HT-29 (cell line): ENCODE measurements at places on chromosomes 3 and 15.

- no peak for DNase-seq
Observed at GRCh38 chr3:14135581-14135980, 10.7 kb downstream of the TMEM43 start.

DNA sequence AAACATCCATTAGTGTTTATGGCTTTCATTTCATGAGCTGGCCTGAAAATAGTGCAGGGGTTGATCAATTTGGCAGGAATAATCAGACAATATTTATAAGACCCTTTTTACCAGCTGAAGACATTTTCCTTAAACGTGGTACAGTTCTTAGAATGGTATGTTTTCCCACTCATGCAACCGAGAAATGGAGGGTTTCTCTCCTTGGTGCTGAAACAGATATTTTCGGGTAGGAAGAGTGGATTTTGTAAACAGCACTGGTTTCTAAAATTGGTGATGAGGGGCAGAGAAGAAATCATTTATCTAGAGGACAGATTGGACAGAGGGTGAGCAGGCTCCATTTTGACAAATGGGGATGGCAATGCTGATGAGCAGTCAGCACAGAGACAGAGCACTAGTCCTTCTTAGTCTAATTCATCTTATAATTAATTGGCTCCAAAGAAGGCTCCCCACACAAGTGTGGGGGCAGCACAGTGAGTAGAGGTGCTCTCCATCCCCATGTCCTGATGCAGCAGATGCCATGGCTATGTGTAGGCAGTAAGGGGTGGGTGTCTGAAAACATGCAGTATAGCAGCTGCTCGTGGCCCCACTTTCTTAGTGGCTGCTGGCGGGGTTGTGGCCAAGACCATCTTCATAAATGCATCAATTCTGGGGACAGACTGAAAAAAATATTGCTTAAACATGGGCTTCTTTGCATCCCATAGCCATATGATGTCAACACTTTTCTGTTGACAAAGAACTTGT, 18.1 kb upstream of the SLC7A14 start:
- DNase-seq: no peak

DNA sequence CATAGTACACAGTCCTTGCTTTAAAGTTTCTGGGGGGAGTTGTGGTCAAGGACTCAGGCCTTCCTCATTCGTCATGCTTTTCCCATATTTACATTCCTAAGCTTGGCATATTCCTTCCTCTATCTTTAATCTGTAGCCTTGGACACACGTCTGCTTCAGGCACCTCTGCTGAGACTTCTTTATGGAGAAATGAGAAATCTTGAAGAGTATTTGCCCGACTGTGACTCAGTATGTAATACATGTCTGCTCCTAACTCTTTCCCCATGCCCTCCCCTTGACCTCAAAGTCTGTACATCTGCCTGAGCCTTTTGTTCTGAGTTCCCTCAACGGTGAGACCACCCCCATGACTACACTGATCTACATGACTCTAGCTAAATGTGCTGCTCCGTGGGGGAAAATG, 246.1 kb downstream of the SI start:
- DNase-seq: no peak

- no peak for DNase-seq
Observed at GRCh38 chr3:157533298-157534070, 30.3 kb upstream of the VEPH1 start.

- peak; percentile 1 for DNase-seq
Observed at GRCh38 chr3:23004971-23005370, 198.2 kb upstream of the UBE2E2 start.

DNA sequence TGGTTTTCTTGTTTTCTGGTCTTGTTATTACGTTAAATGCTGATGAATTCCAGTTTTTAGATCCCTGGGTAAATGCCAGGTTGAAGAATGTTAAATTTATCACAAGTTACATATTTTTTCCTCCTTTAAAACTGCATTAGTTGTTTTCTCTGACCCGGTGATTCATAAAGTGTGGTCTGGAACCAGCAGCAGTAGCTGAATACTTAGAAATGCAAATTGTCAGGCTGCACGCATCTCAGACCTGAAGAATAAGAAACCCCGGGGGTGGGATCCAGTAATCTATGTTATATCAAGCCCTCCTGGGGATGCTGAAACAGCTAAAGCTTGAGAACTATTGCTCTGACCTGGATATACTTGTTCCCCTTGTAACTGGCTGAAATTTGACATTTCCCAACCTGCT, 69.1 kb downstream of the PEX5L start:
- no peak for DNase-seq

DNA sequence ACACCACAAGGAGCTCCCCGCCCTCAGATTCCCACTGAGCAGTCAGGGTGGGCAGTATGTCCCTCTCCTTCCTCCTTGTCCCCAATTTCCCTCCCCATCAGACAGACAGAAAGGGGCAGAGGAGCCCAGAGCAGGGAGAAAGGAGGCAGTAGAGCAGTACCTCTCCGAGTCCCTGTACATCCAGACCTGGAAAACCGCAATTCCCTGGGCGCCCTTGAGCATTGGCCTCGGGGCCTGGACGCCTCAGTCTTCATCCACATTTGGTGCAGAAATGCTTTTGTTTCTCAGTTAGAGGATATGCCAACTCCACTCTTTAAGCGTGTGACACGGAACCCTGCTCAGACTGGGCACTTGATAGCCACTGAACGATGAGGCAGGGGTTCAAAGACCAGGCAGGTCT, 5.9 kb downstream of the ISG20 start:
- no peak for DNase-seq

DNA sequence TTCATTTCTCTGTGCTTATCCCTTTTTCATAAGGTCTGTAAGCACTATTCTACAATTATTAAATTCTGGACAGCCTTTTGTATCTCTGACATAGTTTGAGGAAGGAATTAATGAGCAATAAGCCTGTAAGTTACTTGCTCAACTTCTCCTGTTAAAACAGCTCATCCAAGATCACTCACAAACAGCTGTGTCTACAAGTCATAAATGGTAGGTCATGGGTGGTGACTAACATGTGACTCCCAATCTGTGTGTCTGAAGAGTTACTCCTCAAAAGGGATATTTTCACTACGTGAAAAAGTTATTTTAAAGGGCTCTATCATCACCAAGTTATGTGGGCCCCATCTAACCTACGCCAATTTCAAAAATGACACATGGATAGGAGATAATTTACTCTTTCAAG, 145.2 kb upstream of the CBLB start:
- peak; percentile 46 for DNase-seq

DNA sequence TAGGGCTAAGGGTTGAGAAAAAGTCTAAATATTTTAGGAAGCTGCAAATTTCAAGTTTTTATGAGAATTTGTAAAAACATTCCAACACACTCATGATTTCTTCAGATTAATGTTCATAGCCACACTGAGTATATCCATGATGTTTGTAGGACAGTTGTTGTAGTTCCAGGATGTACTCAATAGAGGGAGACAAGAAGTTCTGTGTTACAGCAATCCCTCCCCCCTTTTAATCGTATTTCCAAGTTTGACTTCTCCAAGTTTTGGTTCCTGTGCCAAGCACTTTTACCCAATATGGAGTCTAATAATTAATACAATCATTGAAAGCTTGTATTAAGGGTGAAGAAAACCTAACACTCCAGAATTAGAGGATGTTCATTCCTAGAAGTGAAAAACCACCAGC, 143.4 kb downstream of the FEZF2 start:
- DNase-seq: no peak

- DNase-seq: no peak
Observed at GRCh38 chr3:44056446-44057240, 185.0 kb upstream of the TOPAZ1 start.

- DNase-seq: no peak
Observed at GRCh38 chr3:181726351-181727330, 14.9 kb downstream of the SOX2 start.

DNA sequence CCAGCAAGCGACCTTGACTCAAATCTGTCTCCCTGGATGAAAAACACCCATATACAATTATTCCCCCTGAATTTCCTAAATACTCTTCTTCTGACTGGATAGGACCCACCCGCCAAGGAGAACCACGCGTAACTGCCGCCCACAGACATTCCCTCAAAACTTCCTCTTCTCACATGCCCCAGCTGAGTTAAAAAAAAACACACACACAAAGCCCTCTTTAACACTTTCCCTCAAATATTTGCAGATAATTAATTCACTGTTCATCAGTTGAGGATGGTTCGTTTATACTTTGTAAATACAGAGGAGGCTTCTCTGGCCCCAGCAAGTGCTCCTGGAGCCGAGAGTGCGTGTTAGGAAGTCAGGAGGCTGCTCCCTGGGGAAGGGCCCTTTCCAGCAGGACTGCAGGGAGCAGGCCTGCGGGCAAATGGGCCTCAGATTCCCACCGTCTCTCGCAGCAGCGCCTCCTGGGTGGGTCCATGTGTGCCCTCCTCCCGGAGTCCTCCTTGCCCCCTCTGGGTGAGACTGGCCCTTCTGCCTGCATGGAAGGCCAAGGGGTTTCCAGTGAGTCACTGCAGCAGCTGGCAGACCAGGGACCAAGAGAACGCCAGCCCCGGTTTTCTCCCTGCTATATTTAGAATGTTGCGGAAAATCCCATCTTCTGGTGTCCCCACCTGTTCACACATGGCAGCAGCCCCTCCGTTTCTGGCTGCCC, 46.8 kb downstream of the MGLL start:
- no peak for DNase-seq

- peak; percentile 88 for DNase-seq
Observed at GRCh38 chr3:120418866-120419490, 31.8 kb downstream of the FSTL1 start.
